NCI-H1105 treated with DMSO at 0.1 percent for 48 hours (cell line): ENCODE measurements at places on chromosomes 13 and 19.

DNA sequence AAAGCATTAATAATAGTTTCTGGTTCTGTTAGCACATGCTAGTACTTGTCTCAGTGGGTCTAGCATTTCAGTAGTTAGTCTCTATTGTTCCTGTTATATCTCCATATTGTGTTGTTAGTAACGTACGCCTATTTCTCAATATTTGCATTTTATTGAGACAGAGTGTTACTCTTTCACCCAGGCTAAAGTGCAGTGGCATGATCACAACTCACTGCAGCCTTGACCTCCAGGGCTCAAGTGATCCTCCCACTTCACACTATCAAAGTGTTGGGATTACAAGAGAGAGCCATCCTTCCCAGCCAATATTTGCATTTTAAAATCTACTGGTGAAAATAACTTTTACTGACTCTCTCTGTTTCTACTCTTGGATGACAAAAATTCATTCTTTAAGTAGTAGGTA is 154.6 kb upstream of the PRR20A start:
- DNase-seq: no peak

- DNase-seq: peak; percentile 21
These were observed 704 bp downstream of the ZNF814 start for GRCh38 chr19:57888107-57888559.

DNA sequence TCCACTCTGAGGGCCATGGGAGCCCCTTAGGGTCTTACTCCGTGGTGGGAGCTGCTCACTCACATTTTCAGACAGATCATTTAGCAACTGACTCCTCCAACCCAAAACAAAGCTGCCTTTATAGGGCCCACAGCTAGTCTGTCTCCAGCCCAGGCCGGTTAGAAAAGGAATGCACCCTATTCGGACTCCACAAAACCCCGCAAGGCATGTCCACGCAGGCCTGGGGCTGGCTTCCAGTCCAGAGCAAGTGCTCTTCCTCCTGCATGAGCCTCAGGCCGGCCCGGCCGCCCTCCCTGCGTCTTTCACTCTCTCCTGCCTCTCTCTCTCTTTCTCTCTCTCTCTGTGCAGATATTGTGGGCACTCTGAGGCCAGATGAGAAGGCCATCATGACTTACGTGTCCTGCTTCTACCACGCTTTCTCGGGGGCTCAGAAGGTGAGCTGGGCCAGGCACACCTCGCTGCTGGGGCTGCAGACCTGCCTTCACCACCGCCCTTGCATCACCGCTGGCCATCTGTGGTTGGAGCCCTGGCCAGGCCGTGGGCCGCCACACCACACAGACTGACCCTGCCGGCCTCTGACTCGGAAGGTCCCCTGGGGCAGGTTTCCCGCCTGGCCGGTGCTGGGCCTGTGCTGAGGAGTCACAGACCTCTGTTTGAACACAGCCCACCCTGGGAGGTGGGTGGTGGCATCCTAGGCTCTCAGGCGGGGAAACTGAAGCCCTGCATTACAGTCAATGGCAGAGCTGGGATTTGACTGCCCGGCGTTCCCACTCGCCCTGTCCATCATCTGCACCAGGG is 33.1 kb downstream of the CAPN12 start:
- no peak for DNase-seq

DNA sequence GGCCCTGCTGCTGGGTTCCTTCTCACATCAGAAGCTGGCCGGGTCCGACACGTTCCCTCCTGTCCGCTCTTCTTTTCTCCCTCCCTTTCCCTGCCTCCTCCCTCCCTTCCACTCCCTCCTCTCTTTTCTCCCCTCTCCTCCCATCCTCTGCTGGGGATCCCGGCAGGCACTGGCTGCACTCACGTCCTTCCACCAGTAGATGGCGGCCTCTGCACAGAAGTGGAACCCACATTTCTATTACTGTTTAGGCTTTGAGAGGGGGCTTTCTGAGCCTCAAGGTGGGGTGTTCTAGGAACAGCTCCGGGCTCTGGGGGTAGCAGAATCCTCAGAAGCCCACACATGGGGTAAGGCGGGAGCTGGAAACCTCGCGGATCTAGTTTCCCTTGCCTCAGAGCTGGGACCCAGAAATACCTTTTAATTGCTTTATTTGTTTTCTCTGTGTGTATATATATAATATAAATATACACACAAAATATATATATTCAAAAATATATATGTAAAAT is 294.2 kb downstream of the ZNF536 start:
- DNase-seq: peak; percentile 70

DNA sequence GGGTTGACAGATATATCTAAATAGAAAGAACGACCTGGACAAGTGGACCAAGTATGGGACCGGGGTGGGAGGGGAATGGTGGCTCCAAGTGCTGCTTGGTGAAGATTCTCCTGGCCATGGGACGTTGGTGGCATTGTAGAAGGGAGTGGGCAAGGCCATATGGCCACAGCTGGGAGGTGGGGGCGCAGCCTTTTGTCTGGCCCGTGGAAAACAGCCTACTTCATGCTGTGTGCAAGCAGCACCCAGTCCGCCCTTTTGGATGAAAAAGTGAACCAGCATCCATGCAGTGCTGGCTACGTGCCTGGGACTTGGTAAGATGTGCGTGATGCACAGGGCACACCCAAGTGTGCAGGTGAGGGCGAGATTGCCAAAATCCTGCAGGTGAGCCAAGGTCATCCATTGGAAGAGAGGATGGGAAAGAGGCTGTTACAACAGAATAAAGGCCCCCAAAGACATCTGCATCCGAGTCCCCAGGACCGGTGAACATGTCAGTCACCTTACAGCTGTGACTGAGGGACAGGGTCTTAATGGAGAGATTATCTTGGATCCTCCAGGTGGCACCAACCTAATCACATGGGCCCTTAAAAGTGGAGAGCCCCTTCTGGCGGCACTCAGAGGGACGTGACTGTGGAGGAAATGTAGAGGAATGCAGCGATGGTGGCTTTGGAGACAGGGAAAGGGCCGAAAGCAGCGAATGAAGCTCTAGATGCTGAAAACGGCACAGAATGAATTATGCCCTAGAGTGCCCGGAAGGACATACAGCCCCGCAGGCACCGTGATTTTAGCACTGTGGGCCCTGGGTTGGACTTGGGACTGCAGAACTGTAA is 40.8 kb downstream of the TEX29 start:
- DNase-seq: no peak

DNA sequence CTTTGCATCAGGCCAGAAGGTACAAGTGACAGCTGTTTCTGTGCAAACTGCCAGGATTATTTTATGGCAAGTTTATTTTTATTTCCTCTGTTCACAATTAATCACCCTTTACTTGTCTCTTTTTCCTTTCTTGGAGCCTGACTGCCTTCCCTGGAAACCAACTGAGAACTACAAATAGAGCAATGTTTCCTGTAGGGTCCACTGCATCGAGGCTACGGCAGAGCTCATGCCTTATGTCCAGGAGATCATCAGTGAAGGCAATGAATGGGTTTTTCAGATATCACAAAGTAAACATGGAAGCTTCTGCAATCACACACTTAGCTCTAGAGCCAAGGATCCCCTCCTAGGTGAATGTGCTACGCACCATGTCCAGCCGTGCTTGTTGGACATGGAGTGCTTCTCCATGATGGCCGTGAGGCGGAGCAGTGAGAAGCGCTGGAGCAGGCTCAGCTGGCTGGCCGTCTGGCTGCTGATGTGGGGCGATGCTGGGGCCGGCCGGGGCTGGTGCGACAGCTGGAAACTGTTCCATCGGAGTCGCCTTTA is 110.9 kb downstream of the KL start:
- no peak for DNase-seq

GRCh38 chr13:58463841-58464240 is 832.3 kb downstream of the PCDH17 start:
- no peak for DNase-seq

DNA sequence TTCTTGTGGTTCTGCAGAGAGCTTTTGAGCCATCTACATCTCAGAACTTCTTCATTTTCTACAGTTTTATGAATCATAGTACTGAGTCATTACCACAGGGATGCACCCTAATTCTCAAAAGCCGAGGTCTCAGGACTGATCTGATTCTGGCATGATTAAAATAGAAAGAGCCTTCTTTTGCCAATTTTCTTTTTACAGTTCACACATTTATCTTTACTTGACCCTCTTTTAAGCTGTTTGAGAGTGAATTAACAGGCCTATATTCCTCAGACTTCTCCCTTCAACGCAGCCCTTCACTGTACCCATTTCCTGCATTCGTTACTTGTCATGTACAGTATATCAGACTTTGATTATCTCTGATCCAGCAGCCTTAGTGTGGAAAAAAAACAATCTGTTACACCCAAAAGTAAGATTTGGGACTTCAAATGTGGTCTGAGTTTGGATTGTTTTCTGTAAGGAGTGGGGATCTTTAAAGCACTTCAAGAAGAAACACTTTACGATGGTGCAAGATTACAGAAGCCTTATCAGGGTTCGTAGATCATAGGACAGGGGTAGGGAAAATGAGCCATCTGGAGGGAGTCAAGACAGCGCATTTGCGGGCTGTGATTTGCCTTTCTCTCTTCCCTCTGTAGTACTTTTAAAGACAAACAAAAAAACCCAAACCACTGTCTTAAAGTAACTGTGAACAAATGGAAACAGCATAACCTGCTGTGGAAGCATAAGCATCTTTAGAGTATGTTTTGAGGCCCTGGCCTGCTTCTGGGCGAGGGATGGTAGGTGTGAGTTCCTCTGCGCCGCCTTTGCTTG is 15.3 kb upstream of the GPR183 start:
- DNase-seq: no peak

DNA sequence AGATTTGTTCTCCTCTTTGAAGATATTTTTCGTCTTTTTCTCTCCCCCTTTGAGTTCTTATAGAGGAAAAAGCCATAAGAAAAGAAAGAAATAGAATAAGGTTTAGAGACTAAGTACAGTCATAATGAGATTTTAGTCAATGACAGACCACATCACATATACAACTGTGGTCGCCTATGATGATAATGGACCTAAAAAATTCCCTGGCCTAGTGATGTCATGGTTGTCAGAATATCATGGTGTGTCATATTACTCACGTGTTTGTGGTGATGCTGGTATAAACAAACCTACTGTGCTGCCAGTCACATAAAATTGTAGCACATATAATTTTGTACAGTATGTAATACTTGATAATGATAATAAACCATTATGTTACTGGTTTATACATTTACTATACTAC is 1096.1 kb downstream of the OLFM4 start:
- no peak for DNase-seq

GRCh38 chr13:99926014-99926731 is 45.4 kb downstream of the ZIC5 start:
- DNase-seq: peak; percentile 76

DNA sequence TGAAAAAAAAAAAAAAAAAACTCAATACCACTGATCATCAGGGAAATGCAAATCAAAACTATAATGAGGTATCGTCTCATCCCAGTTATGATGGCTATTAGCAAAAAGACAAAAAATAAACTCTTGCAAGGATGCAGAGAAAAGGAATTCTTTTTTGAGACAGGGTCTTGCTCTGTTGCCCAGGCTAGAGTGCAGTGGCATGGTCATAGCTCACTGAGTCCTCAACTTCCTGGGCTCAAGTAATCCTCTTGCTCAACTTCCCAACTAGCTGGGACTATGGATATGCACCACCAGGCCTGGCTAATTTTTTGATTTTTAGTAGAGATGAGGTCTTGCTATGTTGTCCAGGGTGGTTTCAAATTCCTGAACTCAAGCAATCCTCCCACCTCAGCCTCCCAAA is 59.5 kb downstream of the MICU2 start:
- no peak for DNase-seq

- no peak for DNase-seq
These were observed 204.2 kb upstream of the ARGLU1 start for GRCh38 chr13:106772006-106772601.

GRCh38 chr19:30626626-30626966 is 254.4 kb downstream of the ZNF536 start:
- no peak for DNase-seq

DNA sequence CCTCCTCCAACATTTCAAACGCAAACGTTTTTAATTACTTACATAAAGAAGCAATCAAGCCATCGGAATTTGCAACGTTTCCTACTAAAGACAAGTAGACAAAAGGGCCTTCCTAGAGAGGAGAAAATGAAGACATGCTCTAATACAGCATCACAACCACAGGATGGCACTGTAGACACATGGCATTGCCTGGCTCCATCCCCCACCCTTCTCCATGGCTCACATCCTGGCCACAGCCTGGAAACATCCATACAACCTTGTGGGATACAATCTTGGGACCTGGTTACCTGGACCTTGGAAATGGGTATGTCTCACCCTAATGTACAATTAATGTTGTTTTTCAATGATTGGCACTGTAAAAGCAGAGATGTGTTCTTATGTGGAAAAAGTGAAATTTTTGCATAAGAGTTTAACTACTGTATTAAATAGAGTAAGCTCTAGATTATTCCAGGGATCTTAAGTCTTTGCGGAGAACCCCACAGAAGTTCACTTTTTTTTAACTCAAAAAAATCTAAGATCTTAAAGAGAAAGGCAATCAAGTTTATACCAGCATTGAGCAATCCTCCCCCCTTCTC is 21.5 kb downstream of the EBPL start:
- DNase-seq: peak; percentile 55

DNA sequence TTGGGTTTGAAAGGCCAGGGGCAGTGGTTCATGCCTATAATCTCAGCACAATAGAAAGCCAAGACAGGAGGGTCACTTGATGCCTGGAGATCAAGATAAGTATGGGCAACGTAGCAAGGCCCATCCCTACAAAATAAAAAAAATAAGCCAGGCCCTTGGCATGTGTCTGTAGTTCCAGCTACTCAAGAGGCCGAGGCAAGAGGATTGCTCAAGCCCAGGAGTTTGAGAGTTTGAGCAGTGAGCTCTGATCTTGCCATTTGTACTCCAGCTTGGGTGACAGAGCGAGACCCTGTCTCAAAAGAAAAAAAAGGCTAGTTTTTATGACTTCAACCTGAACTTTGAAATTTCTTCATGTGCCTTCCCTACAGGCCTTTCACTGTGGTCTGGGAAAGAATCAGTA is 5.2 kb upstream of the ZNF480 start:
- DNase-seq: no peak

DNA sequence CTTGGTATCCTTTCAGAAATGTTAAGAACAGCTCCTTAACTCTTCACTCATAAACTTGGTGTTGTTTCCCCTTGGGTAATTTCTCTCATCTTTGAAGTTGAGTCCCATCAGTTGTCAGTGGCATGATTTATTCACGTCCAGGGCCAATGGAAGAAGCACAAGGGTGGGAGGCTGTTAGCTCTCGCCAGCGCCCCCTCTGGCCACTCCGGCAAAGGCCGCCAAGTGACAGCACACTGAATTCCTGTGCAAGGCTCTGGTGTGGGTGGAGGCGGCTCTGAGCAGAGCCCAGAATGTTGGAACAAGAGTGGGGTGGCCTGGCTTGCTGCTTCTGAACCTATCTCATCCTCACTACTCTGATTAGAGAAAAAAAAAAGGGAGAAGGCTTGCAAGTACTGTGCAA is 13.1 kb upstream of the MEDAG start:
- DNase-seq: no peak

GRCh38 chr19:13983213-13983889 is 22.8 kb downstream of the RFX1 start:
- peak; percentile 32 for DNase-seq

- no peak for DNase-seq
These were observed 1.4 kb downstream of the CEACAM18 start for GRCh38 chr19:51479531-51480331.

DNA sequence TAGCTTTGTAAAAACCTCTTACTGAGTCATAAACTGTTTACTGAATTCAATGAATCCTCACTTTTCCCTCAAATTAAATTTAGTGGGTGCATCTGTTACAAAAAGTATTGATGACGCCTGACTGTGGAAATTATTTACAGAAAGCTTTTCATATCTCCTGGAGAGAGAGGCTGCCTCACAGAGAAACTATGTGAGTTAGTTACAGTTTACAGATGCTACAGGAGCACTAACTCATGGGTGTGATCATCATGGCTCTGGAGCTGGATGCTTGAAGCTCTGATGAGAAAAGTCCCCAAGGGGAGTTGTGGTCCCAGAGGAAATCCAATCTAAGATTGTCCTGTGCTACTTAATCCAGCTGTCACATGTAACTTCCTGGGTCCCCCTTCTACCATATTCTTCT is 590.8 kb downstream of the LMO7 start:
- no peak for DNase-seq
